ENCODE measurements at places on chromosomes 7 and 10.

GRCh38 chr7:68148440-68148839 lies 1151.8 kb downstream of the TYW1 start:
- DNase-seq: peak; percentile 70

DNA sequence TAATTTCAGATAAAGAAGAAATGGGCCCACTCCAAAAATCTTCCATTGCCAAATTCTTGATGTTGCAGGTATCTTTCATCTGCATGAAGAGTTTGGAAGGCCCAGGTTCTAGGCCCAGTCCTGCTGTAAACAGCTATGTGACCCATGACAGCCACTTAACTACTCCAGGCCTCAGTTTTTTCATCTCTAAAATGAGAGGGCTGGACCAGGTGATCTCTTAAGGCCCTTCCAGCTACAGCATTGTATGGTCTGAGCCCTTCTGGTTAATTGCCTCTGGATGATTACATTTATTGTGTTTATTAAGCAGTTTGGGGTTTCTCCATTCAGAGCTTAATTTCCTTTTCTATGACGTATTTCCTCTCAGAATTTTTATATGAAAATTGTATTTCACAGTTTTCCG lies 190.8 kb upstream of the KMT2E start:
- no peak for DNase-seq

GRCh38 chr10:102007796-102008195 lies 48.2 kb downstream of the ARMH3 start:
- no peak for DNase-seq

GRCh38 chr7:142438235-142438922 lies 180.5 kb upstream of the PRSS58 start:
- no peak for DNase-seq

- no peak for DNase-seq
Measured at GRCh38 chr10:1631282-1631681, 106.0 kb downstream of the ADARB2 start.

DNA sequence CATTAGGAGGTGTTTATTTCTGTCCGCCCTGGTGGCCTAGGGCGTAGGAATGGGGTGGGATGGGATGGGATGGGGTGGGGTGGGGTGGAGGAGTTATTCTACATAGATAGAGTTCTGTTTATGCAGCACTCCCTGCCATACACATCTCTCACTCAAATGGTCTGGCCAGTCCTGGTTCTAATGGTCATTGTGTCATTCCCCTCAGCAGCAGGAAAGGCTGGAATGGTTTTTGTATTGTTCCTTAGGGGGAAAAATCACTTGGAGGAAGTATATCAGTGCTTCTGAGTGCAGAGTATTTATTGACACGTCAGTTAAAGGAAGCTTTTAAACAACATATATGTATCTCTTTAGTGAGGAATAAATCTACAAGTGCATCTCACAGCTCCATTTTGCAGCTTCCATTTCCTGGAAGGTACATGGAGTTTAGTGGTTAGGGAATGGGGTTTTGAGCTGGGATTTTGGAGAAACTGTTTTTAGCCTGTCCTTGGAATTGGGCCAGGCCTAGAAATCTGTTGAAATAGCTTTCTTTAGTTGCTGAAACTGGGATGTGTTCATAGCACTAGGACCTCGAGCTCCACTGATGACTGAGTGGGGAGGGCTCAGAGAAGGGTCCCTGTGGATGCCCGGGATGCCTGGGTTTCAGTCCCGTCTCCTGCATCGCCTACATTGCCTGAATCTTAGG lies 8.3 kb downstream of the TSPAN14 start:
- DNase-seq: no peak

GRCh38 chr7:33883671-33883965 lies 21.7 kb upstream of the BMPER start:
- DNase-seq: no peak

GRCh38 chr10:108327706-108328105 lies 1163.2 kb upstream of the SORCS1 start:
- no peak for DNase-seq

DNA sequence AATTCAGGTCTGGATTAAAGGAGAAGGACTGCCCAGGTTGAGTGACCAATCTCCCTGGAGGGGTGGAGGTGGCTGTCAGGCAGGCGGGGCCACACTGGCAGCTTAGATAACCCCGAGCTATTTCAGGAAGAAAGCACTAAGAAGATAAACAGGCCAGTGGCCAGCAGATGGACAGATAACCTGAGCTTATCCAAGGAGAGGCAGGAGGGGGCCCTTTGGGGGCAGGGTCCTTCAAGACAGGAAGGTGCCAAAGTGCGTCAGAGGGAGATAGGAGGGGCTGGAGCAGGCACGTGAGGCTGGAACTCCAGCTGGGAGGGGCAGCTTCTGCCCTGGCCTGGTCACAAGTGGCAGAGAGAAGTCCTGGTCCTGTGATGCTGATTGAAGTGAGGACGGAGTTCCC lies 29.8 kb upstream of the PODXL start:
- no peak for DNase-seq

DNA sequence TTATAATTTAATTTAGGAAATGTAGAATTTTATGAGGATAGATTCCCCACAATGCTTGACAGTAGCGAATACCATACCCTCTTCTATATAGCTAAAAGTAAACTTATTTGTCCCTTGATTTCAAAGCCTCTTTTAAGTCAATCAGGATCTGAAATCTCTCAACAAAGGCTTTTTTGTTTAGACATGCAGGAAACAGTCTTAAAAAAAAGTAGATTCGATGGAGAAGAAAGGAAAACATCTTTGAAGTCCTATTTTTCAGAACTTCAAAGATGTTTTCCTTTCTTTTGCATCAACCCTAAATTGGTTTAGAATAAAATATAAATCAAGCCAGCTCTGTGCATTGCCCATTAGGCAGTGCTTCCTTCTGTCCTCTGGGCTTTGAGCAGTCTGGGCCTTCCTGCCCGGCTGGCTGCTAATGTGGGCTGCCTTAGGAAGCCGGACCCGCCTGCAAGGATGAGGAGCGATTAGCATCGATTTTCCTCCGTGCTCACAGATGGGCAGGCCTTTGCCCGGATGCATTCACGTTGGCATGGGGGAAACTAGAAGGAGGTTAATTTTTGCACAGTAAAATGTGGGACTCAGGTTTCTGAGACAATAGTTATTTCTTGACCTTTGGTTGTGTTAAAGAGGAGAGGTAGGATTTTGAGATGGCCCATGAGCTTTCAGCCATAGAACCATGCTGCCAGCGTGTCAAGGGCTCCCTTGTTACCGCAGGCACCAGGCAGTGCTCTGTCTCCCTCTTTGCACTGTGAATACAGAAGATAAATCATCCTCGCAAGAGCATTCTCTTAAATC lies 15.5 kb downstream of the MSRB2 start:
- no peak for DNase-seq

GRCh38 chr10:48289501-48290238 lies 15.2 kb upstream of the FRMPD2 start:
- no peak for DNase-seq

DNA sequence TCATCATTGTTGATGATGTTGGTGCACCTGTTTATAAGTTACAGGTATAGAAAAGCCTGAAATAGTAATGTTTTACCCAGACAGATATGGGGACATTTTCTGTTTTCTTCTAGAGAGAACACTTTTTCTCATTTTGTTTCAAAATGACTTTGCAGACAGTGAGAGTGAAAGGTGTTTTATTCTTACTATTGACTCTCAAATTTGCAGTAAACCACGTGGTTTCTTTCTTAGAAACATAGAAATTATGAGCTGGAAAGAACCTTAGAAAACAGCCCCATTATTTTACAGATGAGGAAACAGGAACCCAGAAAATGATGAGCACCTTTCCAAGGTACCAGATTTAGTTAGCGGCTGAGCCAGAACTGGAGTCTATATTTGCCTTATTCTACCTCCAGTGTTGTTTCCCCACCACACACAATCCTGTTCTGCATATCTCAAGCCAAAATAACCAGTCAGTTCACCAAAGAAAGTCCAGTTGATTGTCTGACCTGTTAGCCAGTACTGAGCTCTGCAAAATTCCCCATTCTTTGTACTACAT lies 138.9 kb upstream of the AHR start:
- DNase-seq: no peak

GRCh38 chr10:94232711-94233383 lies 129.9 kb downstream of the NOC3L start:
- DNase-seq: no peak

DNA sequence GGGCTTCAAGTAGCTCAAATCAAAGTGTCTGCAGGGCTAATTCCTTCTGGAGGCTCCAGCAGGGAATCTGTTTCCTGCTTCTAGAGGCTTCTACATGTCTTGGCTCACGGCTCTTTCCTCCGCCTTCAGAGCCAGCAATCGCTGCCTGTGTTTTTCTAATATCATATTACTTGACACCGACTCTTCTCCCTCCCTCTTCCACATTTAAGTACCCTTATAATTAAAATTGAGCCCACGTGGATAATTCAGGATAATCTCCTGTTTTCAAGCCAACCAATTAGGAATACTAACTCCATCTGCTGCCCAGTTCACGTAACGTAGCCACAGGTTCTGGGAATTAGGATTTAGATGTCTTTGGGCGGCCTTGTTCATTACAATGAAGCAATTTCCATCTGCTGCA lies 372.2 kb downstream of the DPP6 start:
- DNase-seq: no peak

DNA sequence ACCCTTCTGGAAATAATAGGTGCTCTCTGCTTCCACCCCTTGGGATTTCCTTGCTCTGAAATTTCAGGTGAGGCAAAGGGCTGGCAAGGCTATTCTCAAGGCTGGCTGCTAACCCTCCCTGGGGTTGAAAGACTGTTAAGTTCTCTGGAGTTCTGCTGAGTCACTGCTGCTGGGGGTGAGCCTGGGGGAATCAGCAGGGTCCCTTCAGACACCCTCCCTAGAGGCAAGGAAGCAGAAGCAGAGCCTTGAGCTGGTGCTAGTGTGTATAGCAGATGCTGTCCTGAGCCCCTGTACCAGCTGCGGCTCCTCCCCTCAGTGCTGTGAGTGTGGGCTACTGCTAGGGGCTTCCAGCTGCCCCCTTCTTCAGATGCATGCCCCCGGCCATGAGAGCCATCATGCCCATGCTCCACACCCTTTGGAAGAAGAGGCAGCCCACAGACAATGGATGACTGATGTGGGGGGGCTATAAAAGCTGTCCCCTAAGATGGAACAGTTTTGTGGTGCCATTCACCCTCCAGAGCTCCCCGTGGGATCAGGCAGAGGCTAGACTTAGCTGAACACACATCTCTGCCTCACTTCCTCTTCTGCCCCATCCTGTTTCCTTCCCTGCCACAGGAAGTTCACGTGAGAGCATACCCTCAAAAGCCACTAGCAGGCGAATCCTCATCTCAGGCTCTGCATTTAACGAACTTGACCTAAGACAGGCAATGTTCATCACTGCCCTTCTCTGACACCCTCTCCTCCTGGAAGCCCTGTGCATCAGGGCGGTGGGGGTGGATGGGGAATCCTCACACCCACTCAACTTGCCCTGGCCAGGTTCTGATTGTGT lies 91.8 kb downstream of the SH3PXD2A start:
- DNase-seq: no peak

GRCh38 chr7:157515342-157516041 lies 178.7 kb downstream of the DNAJB6 start:
- no peak for DNase-seq

DNA sequence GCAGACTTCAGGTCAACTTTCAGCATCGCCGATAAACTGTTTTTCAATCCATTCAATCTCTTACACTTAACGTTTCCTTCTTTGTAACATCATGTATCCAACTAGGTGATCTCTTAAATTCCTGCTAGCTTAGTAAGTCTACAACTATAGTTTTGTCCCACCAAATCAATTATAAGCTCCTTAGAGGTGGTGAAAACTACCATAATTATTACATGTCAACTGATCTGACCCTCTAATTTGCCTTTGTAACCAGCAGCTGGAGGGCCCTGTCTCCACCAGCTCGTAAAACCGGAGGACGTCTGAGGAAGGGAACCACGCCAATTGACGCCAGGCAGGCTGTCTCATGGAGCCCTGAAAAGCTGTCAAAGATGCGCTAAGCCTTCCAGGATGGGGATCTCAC lies 113.4 kb downstream of the ABCC2 start:
- no peak for DNase-seq

DNA sequence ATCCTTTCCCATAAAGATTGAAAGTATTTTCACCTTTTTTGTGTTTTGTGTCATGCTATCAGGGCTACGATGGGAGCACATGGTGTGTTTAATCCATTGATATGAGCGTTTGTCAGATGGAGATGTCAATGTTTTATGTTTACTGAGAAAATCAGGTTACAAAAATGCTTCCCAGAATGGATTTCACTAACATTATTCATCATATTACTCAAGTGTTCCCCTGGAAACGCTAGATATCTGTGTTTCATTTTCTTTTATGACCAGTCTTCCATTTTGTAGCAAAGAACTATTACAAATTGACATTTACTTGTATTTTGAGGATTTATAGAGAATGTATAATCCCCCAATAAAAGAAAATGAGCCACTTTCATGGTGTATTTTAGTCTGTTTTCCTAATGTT lies 293.5 kb upstream of the AKR1E2 start:
- DNase-seq: no peak

- DNase-seq: no peak
Measured at GRCh38 chr7:148708026-148708885, 9.6 kb downstream of the CUL1 start.

- no peak for DNase-seq
Measured at GRCh38 chr7:128349466-128349825, 5.7 kb upstream of the RBM28 start.

GRCh38 chr7:152144557-152145245 lies 119.2 kb downstream of the GALNT11 start:
- DNase-seq: no peak

GRCh38 chr7:34165927-34166550 lies 260.7 kb downstream of the BMPER start:
- no peak for DNase-seq

DNA sequence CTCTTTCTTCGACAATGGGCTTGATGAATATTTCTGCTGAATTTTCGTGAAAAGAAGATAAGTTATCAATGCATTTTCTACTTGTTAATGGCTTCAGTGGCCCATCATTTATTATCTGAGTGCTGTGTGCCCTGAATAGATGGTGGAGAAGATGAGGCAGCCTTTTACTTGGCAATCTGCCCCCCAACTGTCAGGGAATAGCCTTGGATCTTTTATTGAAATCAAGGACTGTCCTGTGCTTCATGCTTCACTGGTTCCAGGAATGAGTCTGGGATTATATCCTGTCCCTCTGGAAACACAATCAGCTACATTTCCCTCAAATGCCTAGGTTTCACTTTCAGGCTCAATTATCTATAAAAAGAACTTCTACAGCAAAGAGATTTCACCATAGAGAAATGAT lies 75.9 kb upstream of the NXPH1 start:
- no peak for DNase-seq

- no peak for DNase-seq
Measured at GRCh38 chr7:102189756-102190155, 96.9 kb upstream of the SH2B2 start.

DNA sequence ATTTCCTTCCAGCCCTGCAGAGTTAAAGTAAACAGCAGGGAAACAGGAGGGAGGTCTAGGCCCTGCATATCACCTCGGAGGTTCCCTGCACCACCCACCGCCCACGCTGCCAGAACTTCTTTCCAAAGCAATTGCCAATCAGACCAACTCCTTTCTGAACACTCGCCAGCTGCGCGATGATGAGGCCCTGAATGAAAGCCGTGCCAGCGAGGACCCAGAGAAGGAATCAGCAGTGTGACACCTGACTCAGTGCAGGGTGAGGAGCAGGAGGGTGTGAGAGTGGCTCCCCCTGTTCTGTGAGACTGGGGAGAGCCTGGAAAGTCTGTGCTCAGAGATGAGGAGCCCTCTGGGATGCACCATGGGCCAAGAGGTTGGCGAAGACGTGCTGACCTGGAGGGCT lies 3.3 kb upstream of the TCERG1L start:
- no peak for DNase-seq

GRCh38 chr10:114077815-114078219 lies 34.2 kb downstream of the ADRB1 start:
- DNase-seq: no peak
